ENCODE measurements at places on chromosomes 2 and 18. TPM values are rescaled to one million over a fixed set of nuclear protein-coding genes. Genes with fewer than 3 reads are reported as not detected.
A peak's percentile ranks its signal among the peaks of the same experiment; 100 is the strongest.

DNA sequence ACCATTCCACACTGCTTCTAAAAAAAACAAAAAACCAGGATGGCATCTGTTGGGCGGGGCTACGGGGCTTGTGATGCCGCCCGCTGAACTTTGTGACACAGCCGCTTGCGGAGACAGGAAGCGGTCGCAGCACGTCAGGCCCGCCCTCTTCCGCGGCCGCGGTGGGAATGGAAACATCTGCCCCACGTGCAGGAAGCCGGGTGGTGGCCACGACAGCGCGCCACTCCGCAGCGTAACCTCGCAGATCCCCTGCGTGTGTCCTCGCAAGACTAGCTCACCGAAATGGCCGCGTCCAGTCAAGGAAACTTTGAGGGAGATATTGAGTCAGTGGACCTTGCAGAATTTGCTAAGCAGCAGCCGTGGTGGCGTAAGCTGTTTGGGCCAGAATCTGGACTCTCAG, 168.5 kb downstream of the SUCLG1 start:
- H3K27me3 ChIP-seq = peaks cover 6% of the 10 kb centered on the region
- H3K36me3 ChIP-seq = no peaks in the 10 kb centered on the region

GRCh38 chr2:64488050-64488974, 34.4 kb downstream of the LGALSL start:
- peaks cover 23% of the 10 kb centered on the region for H3K4me1 ChIP-seq
- H3K27ac ChIP-seq = no peak overlapping the region
- H3K27me3 ChIP-seq = peaks cover 3% of the 10 kb centered on the region
- DNase-seq = no peak

- H3K27ac ChIP-seq = peak overlapping the region; percentile 97
- H3K27me3 ChIP-seq = no peaks in the 10 kb centered on the region
- H3K36me3 ChIP-seq = no peaks in the 10 kb centered on the region
- DNase-seq = no peak
Observed at GRCh38 chr2:110101901-110102803, 13.5 kb downstream of the MALL start.

PRKAG3 gene
- total RNA-seq = not detected

GRCh38 chr2:37506407-37507050, 162.1 kb downstream of the QPCT start:
- no peaks in the 10 kb centered on the region for H3K27me3 ChIP-seq
- H3K4me3 ChIP-seq = no peak overlapping the region
- no peak for DNase-seq
- peak overlapping the region; percentile 57 for H3K27ac ChIP-seq
- no peaks in the 10 kb centered on the region for H3K36me3 ChIP-seq
- peaks cover 33% of the 10 kb centered on the region for H3K4me1 ChIP-seq

MOGAT1 gene
- not detected for total RNA-seq

SRD5A2 gene
- total RNA-seq = not detected

ZNF521 gene
- 29.7 TPM for total RNA-seq

C2orf78 gene
- not detected for total RNA-seq

- no peak overlapping the region for H3K27ac ChIP-seq
- H3K4me1 ChIP-seq = peaks cover 51% of the 10 kb centered on the region
- no peak overlapping the region for H3K4me3 ChIP-seq
- H3K36me3 ChIP-seq = no peaks in the 10 kb centered on the region
- no peaks in the 10 kb centered on the region for H3K27me3 ChIP-seq
Observed at GRCh38 chr2:55887901-55888624, 35.5 kb downstream of the EFEMP1 start.

Data from chondrocyte (in vitro differentiated cells).